ENCODE measurements at places on chromosomes 2 and 18. TPM values are rescaled to one million over a fixed set of nuclear protein-coding genes. Genes with fewer than 3 reads are reported as not detected.

The MROH2A gene
- total RNA-seq: not detected

The ATOH8 gene
- 13.2 TPM for total RNA-seq

The USP34 gene
- total RNA-seq: 102 TPM

The CACNB4 gene
- total RNA-seq: 0.19 TPM

The PGAP1 gene
- total RNA-seq: 14.7 TPM

The RAX gene
- not detected for total RNA-seq

The REEP1 gene
- 0.98 TPM for total RNA-seq

The STON1 gene
- 4.8 TPM for total RNA-seq

The LYPD6B gene
- total RNA-seq: 0.10 TPM

The LINC00305 gene
- not detected for total RNA-seq

The AUP1 gene
- 96.4 TPM for total RNA-seq

The SCTR gene
- not detected for total RNA-seq

The MAB21L4 gene
- total RNA-seq: not detected

The ANKMY1 gene
- total RNA-seq: 9.4 TPM

The FTCDNL1 gene
- 0.67 TPM for total RNA-seq

The HES6 gene
- 2.7 TPM for total RNA-seq

The CAPN13 gene
- total RNA-seq: not detected

The MEP1B gene
- not detected for total RNA-seq

The CRYBA2 gene
- total RNA-seq: not detected

The LOXHD1 gene
- not detected for total RNA-seq

The IL36G gene
- not detected for total RNA-seq

The TRIM43 gene
- total RNA-seq: not detected

The DSC3 gene
- total RNA-seq: 0.33 TPM

The KCNJ13 gene
- total RNA-seq: not detected

The MC2R gene
- not detected for total RNA-seq

The STEAP3 gene
- total RNA-seq: 20.6 TPM

The SCN9A gene
- 0.96 TPM for total RNA-seq

The IL36A gene
- not detected for total RNA-seq

The RND3 gene
- 69.8 TPM for total RNA-seq

The OTOF gene
- total RNA-seq: 2.3 TPM

The SSB gene
- total RNA-seq: 98.4 TPM

The KANSL1L gene
- total RNA-seq: 16.7 TPM

The UGT1A4 gene
- total RNA-seq: not detected

The IL37 gene
- total RNA-seq: not detected

The CCDC138 gene
- 9.2 TPM for total RNA-seq

The BOLL gene
- not detected for total RNA-seq

The SLC30A3 gene
- 11.8 TPM for total RNA-seq

The TFCP2L1 gene
- total RNA-seq: not detected

The PXDN gene
- 560 TPM for total RNA-seq

The RNU2-63P gene
- not detected for total RNA-seq

The ALPI gene
- not detected for total RNA-seq

The COL6A3 gene
- 25.7 TPM for total RNA-seq

The HDHD2 gene
- total RNA-seq: 8.2 TPM

The CD8A gene
- not detected for total RNA-seq

The DNER gene
- 0.67 TPM for total RNA-seq

The PTPRN gene
- not detected for total RNA-seq

The FEV gene
- not detected for total RNA-seq

The MRO gene
- total RNA-seq: not detected

The LYG2 gene
- total RNA-seq: not detected

The TCF23 gene
- total RNA-seq: not detected

The HOXD10 gene
- 2.2 TPM for total RNA-seq

The TEKT4 gene
- not detected for total RNA-seq

The CKAP2L gene
- 12.2 TPM for total RNA-seq

The RSAD2 gene
- total RNA-seq: 0.33 TPM

The OTOS gene
- total RNA-seq: not detected

The DSG4 gene
- not detected for total RNA-seq

The PLCD4 gene
- 2.9 TPM for total RNA-seq

The RBKS gene
- 0.86 TPM for total RNA-seq

The XIRP2 gene
- total RNA-seq: 0.33 TPM

The POTEE gene
- 0.29 TPM for total RNA-seq

All from vein endothelial cell (primary cell).